ENCODE measurements at places on chromosomes 4 and X.

- no peak for DNase-seq
Measured at GRCh38 chr4:53477636-53478035, 100.2 kb downstream of the FIP1L1 start.

DNA sequence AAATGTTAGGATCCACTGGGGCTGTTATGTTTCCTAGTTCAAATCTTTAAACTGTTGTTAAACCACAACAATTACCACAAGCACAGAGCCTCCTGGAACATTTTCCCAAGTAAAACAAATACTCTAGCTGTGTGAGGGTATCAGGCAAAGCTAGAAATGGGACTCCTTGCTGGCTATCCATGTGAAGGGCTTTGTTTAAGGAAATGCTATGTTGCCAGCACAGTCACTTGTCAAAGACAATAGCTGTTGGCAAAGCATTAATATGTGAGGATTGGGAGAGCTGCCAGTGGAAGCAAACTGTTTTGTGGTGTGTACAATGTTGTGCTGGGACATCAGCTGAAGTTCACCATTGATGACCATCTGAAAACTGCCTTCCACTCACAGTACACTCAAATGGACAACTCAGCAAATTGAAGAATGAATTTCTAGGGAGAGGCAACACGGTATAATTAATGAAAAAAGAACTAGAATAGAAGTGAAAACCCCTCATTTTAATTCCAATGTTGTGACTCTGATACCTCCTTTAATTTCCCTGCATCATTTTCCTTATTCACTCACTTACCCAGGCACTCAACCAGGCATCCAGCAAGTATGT, 100.8 kb downstream of the ANXA3 start:
- DNase-seq, result no peak

- no peak for DNase-seq
Measured at GRCh38 chrX:140467211-140467610, 37.7 kb downstream of the SOX3 start.

GRCh38 chr4:8276358-8277240, 7.0 kb downstream of the HTRA3 start:
- DNase-seq, result no peak

GRCh38 chr4:78320349-78320935, 231.1 kb upstream of the ANXA3 start:
- no peak for DNase-seq

- peak; percentile 47 for DNase-seq
Measured at GRCh38 chr4:80072228-80072743, 743 bp downstream of the ANTXR2 start.

- no peak for DNase-seq
Measured at GRCh38 chrX:13341491-13342101, 21.7 kb upstream of the ATXN3L start.

DNA sequence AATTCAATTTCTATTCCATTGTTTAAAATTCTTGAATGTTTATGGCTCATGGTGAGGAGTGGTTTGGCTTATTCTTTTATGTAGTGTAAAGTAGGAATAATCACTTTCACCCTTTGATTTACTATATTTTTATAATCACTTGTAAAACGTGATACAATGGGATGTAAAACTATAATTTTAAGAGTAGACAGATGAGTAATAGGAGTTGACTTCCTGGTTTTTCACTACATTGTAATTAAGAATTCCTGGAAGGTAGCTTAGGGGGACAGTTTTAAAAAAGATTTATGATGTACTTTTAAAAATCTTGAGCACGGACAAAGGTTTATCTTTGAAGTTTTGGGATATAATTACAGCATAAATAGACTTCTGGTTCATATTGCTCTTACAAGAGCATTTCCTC, 65.3 kb downstream of the PDGFC start:
- no peak for DNase-seq

DNA sequence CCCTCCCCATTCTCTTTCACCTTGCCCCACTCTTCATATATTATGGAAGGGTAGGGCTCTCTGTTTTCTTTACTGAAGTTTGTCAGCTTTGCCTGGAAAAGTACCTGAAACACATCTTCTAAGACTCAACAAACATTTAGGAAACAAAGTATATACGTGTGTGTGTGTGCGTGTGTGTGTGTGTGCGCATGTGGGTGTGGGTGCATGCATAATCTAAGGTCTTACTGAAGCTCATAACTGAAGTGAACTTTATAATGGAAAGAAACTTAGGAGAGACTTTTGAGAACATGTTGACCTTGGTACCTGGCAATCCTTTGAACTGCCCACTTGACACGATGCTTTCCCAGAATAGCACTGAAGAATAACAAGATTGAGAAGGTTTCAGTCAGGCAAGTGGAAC, 986.3 kb upstream of the GRID2 start:
- DNase-seq, result no peak

- DNase-seq, result no peak
Measured at GRCh38 chrX:42276982-42277690, 353.8 kb upstream of the CASK start.

- no peak for DNase-seq
Measured at GRCh38 chrX:23937100-23937499, 29.3 kb downstream of the CXorf58 start.

GRCh38 chr4:138450546-138451275, 208.6 kb upstream of the SLC7A11 start:
- no peak for DNase-seq

GRCh38 chr4:7156761-7157488, 35.4 kb upstream of the SORCS2 start:
- no peak for DNase-seq

DNA sequence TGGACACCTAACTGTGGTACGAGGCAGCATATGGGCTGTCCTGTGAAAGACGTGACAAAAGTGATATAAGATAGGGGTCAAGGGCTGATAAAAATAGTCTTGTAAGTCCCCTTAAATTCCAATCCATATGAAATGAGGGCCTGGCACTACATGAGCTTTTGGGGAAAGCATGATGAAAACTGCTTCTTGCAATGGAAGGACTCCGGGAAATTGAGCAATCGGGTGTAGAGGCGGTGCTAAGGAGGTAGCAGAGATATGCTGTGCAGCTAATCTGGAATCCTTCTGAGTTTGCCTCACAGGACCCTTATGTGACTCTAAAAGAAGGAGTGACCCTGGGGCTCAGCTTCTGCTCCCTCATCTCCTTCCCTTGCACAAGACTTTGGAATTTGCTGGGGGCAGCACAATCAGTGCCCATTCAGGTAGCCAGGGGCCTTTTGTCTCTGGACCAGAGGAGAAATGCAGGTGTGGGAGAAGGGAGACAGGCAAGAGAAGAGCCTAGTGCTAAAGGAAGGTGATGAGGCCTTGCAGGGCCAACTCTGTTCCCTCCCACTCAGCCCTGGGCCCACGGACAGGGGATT, 12.8 kb downstream of the CLDN2 start:
- no peak for DNase-seq

GRCh38 chrX:18964901-18965300, 19.0 kb downstream of the PHKA2 start:
- no peak for DNase-seq

- no peak for DNase-seq
Measured at GRCh38 chrX:115894087-115894486, 276.5 kb upstream of the AGTR2 start.

DNA sequence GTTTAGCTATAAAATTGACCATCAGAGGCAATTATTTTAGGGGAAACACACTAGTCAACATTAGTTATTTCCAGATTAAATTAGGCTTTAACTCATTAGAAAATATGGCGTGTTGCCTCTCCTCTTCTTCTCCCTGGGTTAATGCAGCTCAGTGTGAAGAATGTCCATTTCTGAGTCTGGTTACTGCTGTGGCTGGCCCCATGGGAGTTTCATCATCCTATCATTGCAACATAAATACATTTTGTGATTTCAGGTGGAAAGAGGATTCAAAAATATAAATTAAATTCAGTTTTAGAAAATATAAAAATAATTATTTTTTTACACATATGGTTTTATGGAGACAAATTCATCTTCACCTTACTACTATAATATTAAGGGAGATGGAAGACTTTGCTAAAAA, 288.5 kb upstream of the ARSJ start:
- DNase-seq, result no peak

- no peak for DNase-seq
Measured at GRCh38 chrX:107452581-107452980, 3.1 kb downstream of the FRMPD3 start.

GRCh38 chrX:113802837-113803236, 781.0 kb upstream of the HTR2C start:
- no peak for DNase-seq

DNA sequence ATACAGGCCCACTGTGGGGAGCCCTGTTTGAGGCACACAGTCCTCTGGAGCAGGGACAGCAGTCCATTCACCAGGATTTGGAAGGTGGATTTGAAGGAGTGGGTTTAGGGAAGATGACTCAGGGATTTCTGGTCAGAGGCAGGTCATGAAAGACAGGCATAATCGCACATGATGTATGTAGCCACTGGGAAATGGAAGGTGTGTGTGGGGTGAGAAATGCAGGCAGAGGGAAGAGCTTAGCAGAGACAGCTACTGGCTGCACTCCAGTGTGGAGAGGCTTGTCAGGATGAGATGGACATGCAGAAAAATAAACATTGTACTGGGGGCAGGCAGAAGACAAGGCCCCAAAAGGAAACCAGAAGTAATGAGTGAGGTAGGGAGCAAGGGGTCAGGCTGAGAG, 85.2 kb upstream of the STS start:
- no peak for DNase-seq

DNA sequence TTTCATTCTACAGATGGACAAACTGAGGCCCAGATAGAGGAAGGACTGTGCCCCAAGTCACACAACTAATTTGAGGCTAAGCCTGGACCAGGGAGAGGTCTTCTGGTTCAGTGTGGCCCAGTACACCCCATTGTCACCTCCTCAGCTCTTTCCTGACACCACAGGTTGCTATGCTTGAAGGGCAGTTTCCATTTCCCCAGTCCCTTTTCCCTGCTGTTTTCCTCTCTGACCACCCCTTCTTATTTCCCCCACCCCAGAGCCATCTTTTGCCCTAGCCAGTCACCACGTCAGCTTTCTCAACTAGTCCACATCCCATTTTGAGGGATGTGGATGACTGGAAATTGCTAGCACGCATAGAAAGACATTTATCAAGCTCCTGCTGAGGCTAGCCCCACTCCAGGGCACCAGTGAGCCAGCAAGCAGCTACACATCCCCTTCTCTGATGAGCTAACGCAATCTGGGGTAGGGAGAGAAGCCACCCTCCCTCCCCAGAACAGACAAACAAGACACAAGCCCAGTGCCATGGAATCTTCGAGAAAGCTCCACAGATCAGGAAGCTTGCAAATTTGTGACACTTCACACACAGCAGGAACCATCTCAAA, 1.3 kb downstream of the GABRE start:
- DNase-seq, result no peak

- DNase-seq, result no peak
Measured at GRCh38 chrX:17098516-17099247, 152.2 kb downstream of the REPS2 start.

DNA sequence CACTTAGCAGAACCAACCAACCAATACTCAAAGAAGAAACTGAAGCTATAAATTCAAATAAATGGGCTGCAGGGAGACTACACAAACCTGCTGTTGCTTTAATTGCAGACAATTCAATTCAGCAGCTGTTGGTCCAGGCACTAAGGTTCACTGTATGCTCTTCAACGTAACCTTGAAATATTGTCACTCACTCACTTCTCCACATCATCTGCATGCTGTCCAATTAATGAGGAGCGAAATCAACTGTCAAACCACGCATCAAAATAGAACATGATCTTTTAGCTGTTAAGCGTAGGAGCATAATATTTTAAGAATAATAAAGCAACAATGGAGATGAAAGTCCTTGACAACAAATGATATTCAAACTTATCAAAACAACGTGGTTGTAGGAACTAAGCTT, 17.0 kb downstream of the ENOX2 start:
- no peak for DNase-seq

GRCh38 chrX:150198776-150199175, 164.3 kb upstream of the MAMLD1 start:
- DNase-seq, result no peak

GRCh38 chr4:139899346-139899745, 233.7 kb downstream of the MGST2 start:
- no peak for DNase-seq

GRCh38 chrX:17606231-17606630, 131.1 kb upstream of the SCML1 start:
- DNase-seq, result no peak

DNA sequence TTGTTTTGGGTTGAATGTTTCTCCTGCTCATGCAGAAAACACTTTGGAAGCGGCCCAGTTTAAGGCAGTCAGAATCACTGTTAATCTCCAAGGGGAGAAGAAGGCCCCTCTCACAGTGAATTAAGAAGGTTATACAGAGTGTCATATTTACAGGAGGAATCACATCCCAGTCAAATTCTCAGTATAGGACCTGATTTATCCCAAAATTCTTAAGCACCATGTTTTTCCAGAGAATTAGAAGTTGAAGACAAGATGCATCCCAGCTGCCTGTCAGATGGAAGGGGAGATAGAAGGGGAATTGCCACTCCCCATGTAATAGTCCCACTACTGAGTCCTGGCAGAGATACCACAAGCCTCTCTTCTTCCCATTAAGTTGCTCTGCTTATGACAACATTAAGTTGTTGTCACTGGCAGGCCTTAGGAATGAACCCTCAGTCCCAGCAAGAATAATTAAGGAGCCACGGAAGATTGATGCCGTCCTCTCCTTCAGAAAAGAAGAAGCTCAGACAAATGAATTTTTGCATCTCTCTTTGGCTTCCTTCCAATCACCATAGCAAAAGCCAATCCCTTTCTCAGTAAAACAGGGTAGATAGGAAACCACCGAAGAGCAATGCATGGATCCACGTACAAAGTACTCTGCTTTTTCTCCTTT, 138.4 kb downstream of the LDB2 start:
- DNase-seq, result no peak

DNA sequence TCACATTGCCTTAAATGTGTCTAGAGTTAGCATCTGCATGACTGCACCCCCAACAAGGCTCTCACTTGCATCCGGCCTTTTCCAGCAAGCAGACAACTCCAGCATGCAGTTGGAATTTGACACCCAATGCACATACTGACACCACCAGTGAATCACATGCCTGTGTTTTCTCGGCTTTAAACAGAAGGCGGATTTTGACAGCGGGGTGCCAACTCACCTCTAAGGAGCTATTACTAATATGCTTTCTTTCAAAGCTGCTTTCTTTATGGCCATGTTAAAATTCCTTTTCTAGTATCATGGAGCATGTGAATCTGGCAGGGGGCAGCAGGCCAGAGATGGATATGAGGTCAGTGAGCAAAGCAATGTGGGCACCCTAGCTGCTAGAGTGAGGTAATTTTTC, 78.0 kb upstream of the CLNK start:
- DNase-seq, result no peak

- DNase-seq, result no peak
Measured at GRCh38 chr4:73127839-73128453, 58.4 kb upstream of the COX18 start.

- DNase-seq, result no peak
Measured at GRCh38 chr4:98539299-98539698, 119.1 kb downstream of the TSPAN5 start.

DNA sequence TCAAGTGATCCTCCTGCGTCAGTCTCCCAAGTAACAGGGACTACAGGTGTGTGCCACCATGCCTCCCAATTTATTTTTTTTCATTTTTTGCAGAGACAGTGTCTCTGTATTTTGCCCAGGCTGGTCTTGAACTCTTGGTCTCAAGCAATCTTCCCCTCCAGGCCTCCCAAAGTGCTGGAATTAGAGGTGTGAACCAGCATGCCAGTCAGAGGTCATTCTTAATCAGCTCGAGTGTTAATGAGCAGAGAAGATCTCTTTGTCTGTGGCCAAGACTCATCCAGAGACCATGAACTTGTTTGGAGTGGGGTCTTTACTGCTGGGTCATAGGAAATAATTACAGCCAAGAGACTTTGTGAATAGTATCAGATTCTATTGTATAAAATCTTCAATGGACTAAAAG, 99.2 kb upstream of the AP1S2 start:
- no peak for DNase-seq

All from stimulated activated CD4-positive, alpha-beta T cell treated with anti-CD3 and anti-CD28 coated beads, Interleukin-1b, Interleukin-23, amount 100 ng/mL, for 48 hours (primary cell).